Osteoblast (primary cell): ENCODE measurements at places on chromosomes 13 and 19. TPM values are rescaled to one million over a fixed set of nuclear protein-coding genes. Genes with fewer than 3 reads are reported as not detected.

The RNF225 gene
- not detected in 2 replicates for total RNA-seq

The ANGPTL8 gene
- total RNA-seq = not detected in 2 replicates

The RGS9BP gene
- total RNA-seq = 0.59 and 0.72 TPM in 2 replicates

The CLEC17A gene
- total RNA-seq = under 0.01 TPM in 1 of 2 replicates, not detected in the other

The RFPL4AL1 gene
- not detected in 2 replicates for total RNA-seq

The CGB5 gene
- not detected in 2 replicates for total RNA-seq

The MEIOSIN gene
- total RNA-seq = not detected in 2 replicates

The VSIG10L gene
- total RNA-seq = 0.72 and 0.88 TPM in 2 replicates

The FAM216B gene
- under 0.01 TPM in 1 of 2 replicates, not detected in the other for total RNA-seq

The ZGLP1 gene
- 0.59 and 0.72 TPM in 2 replicates for total RNA-seq

The FUT2 gene
- total RNA-seq = not detected in 2 replicates

The ZBTB7A gene
- total RNA-seq = 38.6 and 42.7 TPM in 2 replicates
